Foreskin keratinocyte (primary cell): ENCODE measurements at places on chromosomes 16 and 17.

DNA sequence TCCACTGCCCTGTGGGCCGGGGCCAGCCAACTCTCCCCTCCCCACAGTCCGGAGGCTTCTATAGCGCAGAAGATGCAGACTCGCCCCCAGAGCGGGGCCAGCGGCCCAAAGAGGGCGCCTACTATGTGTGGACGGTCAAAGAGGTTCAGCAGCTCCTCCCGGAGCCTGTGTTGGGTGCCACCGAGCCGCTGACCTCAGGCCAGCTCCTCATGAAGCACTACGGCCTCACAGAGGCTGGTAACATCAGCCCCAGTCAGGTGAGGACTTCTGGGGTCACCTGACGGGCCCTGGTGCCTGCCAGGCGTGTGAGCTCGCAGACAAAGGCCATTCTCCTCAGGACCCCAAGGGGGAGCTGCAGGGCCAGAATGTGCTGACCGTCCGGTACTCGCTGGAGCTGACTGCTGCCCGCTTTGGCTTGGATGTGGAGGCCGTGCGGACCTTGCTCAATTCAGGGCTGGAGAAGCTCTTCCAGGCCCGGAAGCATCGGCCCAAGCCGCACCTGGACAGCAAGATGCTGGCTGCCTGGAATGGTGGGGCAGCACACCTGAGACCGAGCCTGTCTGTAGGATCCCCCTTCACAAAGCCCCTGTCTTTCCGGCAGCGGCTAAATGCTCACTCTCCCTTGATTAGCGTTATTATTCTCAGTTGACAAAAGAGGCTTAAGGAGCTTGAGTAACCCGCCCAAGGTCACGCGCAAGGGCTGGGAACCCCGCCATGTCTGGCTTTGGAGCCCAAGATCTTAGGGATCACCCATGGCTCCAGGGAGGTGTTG, 3.9 kb downstream of the SPATA20 start:
- DNase-seq, result no peak

- no peak for DNase-seq
Measured at GRCh38 chr17:35740216-35740615, 8.8 kb downstream of the RASL10B start.

DNA sequence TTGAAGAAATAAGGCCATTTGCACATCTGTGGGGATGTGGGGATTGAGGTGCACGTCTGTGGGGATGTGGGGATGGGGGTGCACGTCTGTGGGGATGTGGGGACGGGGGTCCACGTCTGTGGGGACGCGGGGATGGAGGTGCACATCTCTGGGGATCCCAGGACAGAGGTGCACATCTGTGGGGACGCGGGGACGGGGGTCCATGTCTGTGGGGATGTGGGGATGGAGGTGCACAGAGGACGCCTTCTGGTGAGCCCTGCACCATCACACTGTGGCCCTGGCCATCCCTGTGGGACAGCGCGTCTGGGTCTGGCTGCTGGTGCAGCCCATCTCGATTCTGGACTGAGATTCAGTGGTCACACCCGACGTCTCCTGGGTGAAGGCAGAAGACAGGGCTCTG, 161.4 kb downstream of the LAT start:
- DNase-seq, result no peak

DNA sequence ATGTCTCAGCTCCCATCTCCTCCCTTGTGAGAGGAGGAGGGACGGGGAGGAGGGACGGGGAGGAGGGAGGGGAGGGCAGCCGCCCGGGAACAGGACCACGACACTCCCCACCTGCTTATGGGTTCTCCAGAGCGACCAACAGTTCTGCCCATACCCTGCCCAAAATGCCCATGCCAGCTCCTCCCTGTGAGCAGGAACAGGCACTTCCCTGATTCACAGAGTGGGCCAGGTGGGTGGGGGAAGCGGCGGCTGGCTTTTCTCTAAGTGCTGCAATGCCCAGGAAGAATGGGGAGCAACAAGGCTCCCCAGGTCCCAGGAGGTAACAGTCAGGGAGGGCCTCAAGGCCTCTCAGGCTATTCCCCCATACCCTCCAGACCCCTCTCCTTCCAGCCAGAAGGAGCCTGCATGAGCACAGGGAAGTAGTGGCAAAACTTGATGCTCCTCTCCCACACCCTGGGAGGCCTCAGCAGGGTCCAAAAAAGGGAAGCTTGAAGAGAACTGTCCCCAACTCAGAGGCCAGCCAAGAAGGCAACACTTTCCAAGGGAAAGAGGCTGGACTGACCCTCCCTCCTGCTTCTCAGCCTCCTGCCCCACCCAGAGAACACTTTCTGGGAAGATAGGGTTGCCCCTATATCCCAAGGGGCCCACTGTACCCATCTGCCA, 53.8 kb downstream of the MYO18A start:
- DNase-seq, result no peak

- DNase-seq, result no peak
Measured at GRCh38 chr17:42120770-42121769, at the start of gene KAT2A. Gene KAT2A (minus strand): TSS chr17:42121367. CDS start chr17:42121304, 63 bp downstream.

GRCh38 chr17:15503731-15504130, 36.3 kb upstream of the CDRT4 start:
- DNase-seq, result no peak

GRCh38 chr17:72097144-72097543, 23.7 kb upstream of the SOX9 start:
- peak; percentile 14 for DNase-seq

DNA sequence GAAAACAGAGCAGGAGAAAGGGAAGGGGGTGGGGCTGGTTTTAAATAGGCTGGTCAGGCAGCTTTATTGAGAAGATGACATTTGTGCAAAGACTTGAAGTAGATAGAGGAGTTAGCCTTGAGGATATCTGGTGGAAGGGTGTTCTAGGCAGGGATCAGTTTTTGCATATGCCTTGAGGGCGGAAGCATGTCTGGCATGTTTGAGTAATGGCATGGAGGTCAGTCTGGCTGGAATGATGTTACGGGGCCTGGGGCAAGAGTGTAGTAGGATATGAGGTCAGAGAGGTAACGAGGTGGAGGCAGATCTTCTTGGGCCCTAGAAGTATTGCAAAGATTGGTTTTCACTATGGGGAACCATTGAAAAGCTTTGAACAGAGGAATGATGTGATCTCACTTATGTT, 4.8 kb downstream of the RABEP1 start:
- peak; percentile 23 for DNase-seq

DNA sequence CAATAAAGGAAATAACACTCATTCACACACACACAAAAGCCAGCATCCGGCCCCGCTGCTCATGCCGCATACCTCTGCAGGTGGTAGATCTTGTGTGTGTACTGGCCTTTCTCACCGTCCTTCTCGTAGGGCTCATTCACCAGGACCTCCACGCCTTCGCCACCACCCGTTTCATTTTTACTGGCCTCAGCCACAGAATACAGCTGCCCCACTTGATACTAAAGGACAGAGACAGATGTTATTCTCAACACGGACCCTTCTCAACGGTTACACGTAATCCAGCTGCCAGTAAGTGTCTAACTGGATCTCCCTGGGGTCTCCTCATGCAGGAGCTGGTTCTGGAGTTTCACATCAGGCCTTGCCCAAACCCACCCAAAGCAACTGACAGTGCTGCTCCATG, 9.7 kb downstream of the PITPNA start:
- no peak for DNase-seq

- no peak for DNase-seq
Measured at GRCh38 chr16:85381738-85382592, 231.2 kb upstream of the GSE1 start.

DNA sequence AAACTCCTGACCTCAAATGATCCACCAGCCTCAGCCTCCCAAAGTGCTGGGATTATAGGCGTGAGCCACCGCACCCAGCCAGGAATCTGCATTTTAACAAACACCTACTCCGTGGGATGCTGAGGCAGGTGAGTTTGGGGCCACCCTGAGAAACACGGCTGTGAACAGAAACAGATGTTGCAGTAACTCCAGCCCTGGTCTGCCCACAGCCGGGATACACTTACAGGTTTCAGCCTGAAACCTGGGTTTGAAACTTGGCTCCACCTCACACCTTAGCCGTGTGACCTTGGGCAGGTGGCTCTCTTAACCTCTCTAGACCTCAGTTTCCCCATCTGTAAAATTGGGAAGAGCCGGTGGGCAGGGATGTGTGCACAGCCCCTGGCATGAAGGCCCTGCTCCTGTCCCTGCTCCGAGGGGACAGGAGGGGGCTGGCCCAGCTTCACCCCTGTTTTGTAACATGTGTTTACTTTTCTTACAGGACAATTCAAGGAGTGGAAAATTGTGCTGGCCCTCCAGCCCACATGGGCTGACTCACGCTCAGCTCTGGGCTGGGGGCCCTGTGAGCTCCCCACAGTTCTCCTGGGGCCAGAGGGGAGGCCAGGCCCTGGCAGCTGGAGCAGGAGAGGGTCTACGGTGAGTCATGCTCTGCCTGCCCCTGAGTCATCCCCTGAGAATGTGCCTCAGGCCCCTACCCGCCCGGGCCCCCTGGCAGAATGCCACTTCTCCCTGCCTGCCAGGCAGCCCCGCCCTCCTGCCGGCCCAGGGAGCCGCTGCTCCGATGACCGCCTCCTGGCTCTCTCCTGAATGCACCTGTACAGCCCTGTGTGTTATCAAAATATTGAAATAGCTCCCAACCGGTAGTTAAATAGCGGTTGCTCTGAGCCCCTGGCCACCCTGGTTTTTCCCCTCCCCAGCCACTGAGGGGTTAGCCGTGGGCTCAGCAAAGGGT, 7.7 kb upstream of the PPL start:
- DNase-seq, result peak; percentile 90

GRCh38 chr17:19433255-19433654, 22.2 kb downstream of the RNF112 start:
- no peak for DNase-seq

- no peak for DNase-seq
Measured at GRCh38 chr16:71627731-71628181, 1.8 kb downstream of the MARVELD3 start.

DNA sequence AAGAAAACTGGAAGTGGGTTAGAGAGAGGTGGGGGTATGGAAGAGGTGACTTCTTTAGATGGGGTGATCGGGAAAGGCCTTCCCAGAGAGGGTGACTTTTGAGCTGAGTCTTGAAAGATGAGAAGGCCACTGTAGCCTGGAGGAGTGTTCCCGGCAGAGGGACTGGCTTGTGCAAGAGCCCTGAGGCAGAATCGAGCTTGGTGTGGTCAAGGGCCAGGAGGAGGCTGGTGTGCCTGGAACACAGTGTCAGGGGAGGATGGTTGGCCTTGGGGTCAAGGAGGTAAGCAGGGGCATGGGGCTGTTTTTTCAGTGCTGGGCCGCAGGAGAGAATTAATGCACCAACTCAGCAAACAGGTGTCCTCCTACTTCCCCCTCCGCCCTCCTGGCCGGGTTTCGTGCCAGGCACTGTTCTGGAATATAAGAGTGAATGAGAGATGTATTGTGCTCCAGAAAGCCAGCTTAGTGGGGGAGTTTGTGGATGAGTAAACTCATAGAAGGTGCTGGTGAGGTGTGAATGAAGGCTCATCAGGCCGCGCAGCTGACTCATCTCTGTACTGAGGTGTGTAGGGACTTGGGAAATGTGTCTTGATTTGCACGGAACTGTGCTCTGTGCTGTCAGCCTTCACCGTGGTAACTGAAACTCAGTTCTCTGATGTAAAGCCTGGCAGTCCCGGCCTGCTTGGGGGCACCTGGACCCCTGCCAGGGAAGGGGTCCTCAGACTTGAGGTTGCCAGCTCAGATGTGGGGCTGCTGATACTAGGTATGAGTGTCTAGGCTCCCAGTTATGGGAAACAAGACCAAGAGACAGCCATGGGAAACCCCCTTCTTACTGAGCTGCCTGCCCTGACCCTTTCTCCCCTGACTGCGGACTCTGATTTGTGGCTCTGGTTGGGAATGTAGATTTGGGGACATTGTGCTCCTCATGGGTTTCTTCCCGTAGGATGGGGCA, 15.3 kb downstream of the KSR1 start:
- DNase-seq, result peak; percentile 93

DNA sequence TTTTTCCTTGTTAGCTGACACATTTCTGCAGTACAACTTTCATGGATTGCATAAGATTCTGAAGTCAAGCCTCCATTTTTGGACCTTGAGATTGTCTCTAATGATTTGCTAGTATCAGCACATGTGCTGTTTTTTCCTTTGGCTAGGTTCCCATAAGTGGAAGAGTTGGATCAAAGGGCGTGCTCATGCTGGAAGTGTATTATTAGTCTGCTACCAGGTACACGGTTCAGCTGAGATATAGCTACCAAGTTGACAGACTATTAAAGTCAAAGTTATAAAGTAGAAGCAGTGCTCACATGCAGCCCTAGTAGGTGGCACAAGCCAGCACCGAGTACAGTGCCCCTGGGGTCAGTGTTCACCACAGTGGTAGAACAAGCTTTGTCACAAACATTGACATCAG, 3.2 kb downstream of the FAHD1 start:
- no peak for DNase-seq

GRCh38 chr16:81590714-81591544, 146.3 kb downstream of the CMIP start:
- no peak for DNase-seq

DNA sequence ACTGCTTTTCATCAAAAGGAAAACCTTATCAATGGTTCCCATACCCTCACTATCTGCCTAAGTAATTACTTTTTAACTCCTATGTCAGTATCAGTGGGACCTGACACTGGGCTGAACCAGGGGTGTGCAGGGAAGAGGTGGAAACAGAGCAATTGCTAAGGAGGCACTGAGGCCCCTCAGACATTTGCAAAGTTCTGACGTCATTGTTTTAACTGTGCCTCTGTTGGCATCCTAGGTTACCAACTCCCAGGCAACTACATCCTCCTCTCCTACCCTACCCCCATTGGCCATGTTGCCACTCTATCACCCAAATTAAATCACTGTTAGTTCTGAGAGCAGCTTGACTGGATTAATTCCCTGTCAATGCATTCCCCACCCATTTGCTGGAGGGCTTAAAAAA, 8.0 kb upstream of the WWOX start:
- DNase-seq, result no peak

DNA sequence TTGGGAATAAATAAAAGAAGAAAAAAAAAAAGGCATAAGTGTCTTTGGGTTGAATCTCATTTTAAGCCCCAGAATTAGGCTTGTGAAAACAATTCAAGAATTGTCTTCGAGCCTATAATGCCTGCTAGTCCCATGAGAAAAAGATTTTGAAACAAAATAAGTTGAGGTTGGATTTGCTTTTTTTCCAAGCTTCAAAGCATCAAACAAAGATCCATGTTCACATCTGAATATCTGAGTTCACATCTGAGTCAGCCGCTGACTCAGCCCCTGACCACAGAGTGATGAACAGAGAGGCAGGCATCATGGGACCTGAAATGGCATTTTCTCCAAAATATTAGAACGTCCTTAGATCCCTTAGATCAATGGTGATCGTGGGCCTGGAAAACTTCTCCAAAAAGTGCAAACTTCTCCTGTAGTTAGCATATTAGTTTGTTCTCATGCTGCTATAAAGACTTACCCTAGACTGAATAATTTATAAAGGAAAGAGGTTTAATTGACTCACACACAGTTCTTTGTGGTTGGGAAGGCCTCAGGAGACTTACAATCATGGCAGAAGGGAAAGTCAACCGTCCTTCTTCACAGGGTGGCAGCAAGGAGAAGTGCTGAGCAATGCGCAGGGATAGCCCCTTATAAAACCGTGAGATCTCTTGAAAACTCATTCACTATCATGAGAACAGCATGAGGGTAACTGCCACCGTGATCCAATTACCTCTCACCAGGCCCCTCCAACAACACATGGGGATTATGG, 294.6 kb upstream of the HSBP1 start:
- peak; percentile 47 for DNase-seq

- no peak for DNase-seq
Measured at GRCh38 chr17:64439956-64440355, 9.0 kb upstream of the MILR1 start.

GRCh38 chr16:59260892-59261291, 526.8 kb upstream of the GOT2 start:
- DNase-seq, result no peak
